ENCODE measurements at places on chromosomes 6 and 20.
A peak's percentile ranks its signal among the peaks of the same experiment; 100 is the strongest.

- DNase-seq, result no peak
- H3K27ac ChIP-seq, result no peak overlapping the region
- H3K36me3 ChIP-seq, result no peaks in the 10 kb centered on the region
- no peaks in the 10 kb centered on the region for H3K4me1 ChIP-seq
- peaks cover 15% of the 10 kb centered on the region for H3K27me3 ChIP-seq
These were observed 284.2 kb downstream of the LRFN2 start for GRCh38 chr6:40302856-40303454.

DNA sequence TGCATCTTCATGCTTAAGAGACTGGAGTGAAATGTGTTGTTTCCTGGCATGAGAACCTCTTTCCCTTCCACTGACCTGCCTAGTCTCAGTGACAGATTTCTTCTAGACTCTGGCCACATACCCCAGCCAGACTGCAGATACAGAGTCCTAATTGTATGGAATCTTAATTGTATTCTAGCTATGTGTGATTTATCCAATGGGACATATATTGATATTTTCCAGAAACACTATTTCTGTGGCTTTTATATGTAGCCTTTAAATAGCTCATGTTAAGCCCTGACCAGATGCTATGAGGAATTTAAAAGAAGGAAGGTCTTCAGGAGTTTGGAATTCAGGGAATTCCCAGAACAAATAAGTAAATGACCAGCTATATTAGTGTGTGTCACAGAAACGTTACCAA lies 99.0 kb downstream of the FIG4 start:
- no peak overlapping the region for H3K27ac ChIP-seq
- H3K27me3 ChIP-seq, result no peaks in the 10 kb centered on the region
- H3K36me3 ChIP-seq, result peaks cover 83% of the 10 kb centered on the region
- no peak for DNase-seq
- no peak overlapping the region for H3K4me3 ChIP-seq

GRCh38 chr20:25318471-25319240 lies 70.8 kb downstream of the PYGB start:
- peak overlapping the region; percentile 52 for H3K4me3 ChIP-seq
- peak; percentile 24 for DNase-seq
- peaks cover 39% of the 10 kb centered on the region for H3K4me1 ChIP-seq
- no peaks in the 10 kb centered on the region for H3K27me3 ChIP-seq
- H3K27ac ChIP-seq, result peak overlapping the region; percentile 87

DNA sequence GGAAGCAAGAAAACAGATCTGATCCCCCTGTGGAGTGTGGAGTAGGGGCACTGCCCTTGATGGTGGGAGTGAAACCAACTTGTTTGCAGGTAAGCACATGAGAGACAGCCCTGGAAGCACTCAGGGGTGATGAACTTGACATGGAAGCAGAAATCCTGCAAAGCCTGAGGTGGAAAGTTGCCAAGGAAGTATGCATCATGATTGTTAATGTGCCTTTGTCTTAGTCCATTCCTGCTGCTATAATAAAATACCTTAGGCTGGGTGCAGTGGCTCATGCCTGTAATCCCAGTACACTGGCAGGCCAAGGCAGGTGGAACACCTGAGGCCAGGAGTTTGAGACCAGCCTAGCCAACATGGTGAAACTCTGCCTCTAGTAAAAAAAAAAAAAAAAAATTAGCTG lies 40.2 kb upstream of the IFNGR1 start:
- no peaks in the 10 kb centered on the region for H3K27me3 ChIP-seq
- no peak for DNase-seq
- no peak overlapping the region for H3K27ac ChIP-seq
- peaks cover 38% of the 10 kb centered on the region for H3K4me1 ChIP-seq

DNA sequence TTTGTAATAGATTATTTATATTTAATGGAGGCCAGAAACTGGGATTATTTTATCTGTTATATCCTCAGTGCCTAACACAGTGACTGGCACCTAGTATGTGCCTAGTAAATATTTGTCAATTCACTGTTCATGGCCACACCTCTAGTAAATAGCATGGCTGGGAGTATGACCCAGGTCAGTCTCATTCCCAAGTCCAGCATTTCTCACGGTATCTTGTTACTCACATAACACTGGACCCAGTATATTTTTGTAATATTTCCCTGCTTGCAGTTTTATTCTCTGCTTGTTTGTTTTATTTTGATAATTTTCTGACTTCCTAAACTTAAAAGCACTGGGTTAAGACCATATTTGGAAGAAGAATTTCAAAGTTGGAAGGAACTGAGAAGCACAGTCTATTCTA lies 47.7 kb downstream of the CTNNBL1 start:
- H3K4me1 ChIP-seq, result peaks cover 24% of the 10 kb centered on the region
- peaks cover 78% of the 10 kb centered on the region for H3K36me3 ChIP-seq
- no peaks in the 10 kb centered on the region for H3K27me3 ChIP-seq
- DNase-seq, result no peak
- no peak overlapping the region for H3K4me3 ChIP-seq

GRCh38 chr20:14566505-14566904 lies 229.1 kb upstream of the FLRT3 start:
- no peaks in the 10 kb centered on the region for H3K27me3 ChIP-seq
- DNase-seq, result no peak
- no peaks in the 10 kb centered on the region for H3K36me3 ChIP-seq
- no peak overlapping the region for H3K27ac ChIP-seq

DNA sequence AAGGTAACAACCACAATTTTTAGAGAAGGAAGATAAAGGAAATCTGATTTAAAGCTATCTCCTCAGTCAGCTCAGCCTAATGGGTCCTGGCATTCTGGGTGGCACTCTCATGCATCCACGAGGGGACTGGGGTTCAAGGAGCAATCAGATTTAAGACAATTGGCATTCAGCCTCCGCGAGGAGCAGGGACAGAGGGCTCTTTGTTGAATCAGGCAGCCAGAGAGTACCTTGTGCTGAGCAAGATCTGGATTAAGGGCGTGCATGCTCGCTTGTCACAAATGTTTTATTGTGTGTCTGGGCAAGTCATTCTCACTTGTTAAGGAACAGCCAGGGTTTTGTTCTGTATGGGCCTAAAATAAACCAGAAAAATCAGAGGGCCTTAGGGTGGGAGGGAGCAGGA lies 475.3 kb upstream of the NRSN1 start:
- no peaks in the 10 kb centered on the region for H3K27me3 ChIP-seq
- DNase-seq, result no peak
- no peak overlapping the region for H3K4me3 ChIP-seq
- no peaks in the 10 kb centered on the region for H3K4me1 ChIP-seq

GRCh38 chr20:22387452-22387851 lies 196.9 kb downstream of the FOXA2 start:
- no peaks in the 10 kb centered on the region for H3K36me3 ChIP-seq
- H3K27me3 ChIP-seq, result no peaks in the 10 kb centered on the region
- DNase-seq, result no peak

DNA sequence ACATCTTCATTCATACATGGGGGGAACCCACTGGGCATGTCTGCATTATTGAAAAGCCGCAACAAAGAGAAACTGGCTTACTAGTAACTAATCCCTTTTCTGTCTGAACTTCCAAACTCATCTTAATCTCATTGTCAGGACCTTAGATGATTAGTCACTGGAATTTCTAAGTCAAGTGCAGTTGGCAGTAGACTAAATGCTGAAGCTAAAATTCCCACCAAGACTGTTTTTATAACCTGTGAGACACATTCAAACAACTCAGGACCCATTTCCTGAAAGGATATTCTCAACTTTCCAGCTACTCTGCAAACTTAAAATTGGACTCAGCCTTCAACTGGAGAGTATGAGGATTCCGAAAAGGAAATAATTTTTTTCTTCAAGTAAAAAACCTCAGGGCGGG lies 94.8 kb upstream of the SCAF8 start:
- no peaks in the 10 kb centered on the region for H3K36me3 ChIP-seq
- peaks cover 12% of the 10 kb centered on the region for H3K27me3 ChIP-seq
- H3K4me3 ChIP-seq, result no peak overlapping the region
- H3K27ac ChIP-seq, result no peak overlapping the region
- H3K4me1 ChIP-seq, result no peaks in the 10 kb centered on the region
- no peak for DNase-seq

- H3K27ac ChIP-seq, result no peak overlapping the region
- no peak for DNase-seq
- H3K27me3 ChIP-seq, result no peaks in the 10 kb centered on the region
- no peaks in the 10 kb centered on the region for H3K36me3 ChIP-seq
- no peaks in the 10 kb centered on the region for H3K4me1 ChIP-seq
These were observed 133.2 kb downstream of the CDH4 start for GRCh38 chr20:61385296-61385695.

DNA sequence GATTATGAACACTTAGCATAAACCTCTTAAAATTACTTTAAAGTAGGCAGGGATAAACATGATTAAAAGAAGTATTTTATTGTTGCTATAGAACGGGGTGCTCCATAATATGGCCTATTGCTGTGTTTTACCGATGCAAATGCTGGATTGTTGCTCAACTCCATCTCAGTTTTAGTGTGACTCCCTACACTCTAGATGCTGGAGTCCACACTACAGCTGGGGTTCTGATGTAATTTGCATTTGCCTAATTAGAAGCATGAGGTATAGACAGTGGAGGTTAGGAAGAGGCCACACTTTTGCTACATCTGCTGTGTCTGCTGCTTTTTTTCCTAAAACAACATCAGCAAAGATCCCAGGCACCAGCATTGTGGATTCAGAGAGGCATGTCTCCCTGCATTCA lies 6.7 kb upstream of the HMGN3 start:
- no peak overlapping the region for H3K27ac ChIP-seq
- H3K4me3 ChIP-seq, result no peak overlapping the region

DNA sequence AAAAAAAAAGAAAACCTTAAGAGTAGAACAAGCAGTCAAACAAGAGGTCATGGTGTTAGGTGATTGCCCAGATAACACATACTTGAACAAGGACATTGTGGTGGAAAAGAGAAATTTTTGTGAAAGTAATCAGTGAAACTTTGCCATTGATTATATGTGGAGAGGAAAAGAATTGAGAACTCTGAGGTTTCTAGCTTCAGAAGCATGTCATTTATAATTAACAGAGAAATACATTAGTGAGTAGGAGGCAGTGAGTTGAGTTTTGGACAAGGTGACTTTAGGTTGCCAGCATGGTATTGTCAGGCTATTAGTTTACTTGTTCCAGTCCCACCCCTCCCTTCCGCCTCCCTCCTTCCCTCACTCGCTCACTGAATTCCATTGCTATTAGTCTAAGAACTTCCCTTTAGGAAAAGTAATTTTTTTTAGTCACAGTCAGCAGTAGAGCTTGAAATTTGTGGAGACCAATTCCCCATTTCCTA lies 17.2 kb downstream of the TAB2 start:
- H3K4me1 ChIP-seq, result peaks cover 84% of the 10 kb centered on the region
- no peak for DNase-seq
- H3K27ac ChIP-seq, result no peak overlapping the region
- peaks cover 4% of the 10 kb centered on the region for H3K36me3 ChIP-seq

Measured in activated B cell treated with CpG ODN at 0.5 μM for 24 hours (primary cell).